ENCODE measurements at places on chromosomes 7 and 10.

- DNase-seq: no peak
Measured at GRCh38 chr7:108441392-108441955, 14.8 kb downstream of the NRCAM start.

- DNase-seq: no peak
Measured at GRCh38 chr7:82110146-82110840, 333.3 kb downstream of the CACNA2D1 start.

DNA sequence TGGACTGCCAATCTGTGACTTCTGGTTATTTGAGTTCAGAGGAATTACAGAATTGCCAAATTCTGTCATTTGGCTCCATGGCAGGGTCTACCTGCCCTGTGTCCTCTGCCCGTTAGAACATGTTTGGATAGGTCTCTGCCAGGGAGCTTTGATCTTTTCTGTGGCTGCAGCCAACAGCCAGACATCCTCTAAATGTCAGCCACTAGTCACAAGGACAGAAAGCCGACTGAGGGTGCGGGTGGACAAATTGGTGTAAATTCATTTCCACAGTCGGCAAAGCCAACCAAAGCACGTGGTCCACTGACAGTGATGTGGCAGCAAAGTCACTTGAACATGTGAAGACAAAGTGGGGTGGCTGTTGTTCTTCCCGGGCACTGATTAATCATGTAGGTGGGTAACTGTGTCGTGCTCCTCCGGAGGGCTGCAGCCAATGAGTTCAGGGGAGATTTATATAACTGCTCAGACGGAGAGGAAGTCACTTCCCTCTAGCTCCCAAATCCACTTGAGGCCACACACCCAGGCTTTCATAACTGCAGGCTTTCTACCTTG is 26.7 kb upstream of the CAMK1D start:
- no peak for DNase-seq

DNA sequence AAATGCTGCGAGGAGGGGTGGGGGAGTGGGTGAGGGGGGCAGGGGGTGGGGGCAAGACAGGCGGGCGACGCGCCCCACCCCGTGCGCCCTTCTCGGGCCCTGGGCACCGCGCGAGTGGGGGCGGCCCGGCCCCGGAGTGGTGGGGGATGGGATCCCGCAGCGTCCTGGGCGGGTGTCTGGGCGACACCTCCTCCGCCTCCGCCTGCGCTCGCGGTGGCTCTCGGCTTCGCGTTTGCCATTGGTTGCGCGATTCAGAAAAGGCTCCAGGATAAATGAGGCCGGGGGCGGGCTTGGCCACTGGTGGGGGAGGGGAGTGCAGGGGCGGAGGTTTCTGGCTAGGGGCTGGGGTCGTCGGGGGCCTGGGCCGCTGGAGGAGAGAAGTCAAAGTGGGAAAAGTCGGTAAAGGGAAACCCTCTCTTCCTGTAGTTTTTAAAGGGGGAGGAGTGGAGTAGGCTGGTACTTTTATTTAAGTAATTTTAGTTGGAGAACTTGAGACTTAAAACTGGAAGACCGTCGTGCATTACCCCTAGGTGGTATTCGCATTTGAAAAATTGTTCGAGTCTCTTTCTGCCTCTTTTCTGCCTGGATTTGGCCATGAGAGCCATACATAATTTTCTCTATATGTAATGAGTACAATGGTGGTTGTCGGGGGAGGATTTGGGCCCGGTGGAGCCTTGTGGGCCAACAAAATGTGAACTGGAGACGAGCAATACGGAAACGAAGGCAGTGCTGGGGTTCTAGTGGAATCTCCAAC is 992 bp upstream of the IGF2BP3 start:
- DNase-seq: no peak

- no peak for DNase-seq
Measured at GRCh38 chr7:6252341-6252746, 20.1 kb downstream of the CYTH3 start.
